ENCODE measurements at places on chromosomes 12 and 14. TPM values are rescaled to one million over a fixed set of nuclear protein-coding genes. Genes with fewer than 3 reads are reported as not detected.

Gene ISM2
- total RNA-seq, result not detected

Gene CCDC88C
- 0.30 TPM for total RNA-seq

Gene TAMALIN
- total RNA-seq, result 0.17 TPM

Gene FAM186B
- total RNA-seq, result 0.22 TPM

Gene TCL1B
- not detected for total RNA-seq

Gene SOAT2
- total RNA-seq, result 0.32 TPM

- H3K4me3 ChIP-seq, result no peak overlapping the region
- no peak overlapping the region for H3K27ac ChIP-seq
- peaks cover 11% of the 10 kb centered on the region for H3K36me3 ChIP-seq
- H3K4me1 ChIP-seq, result no peaks in the 10 kb centered on the region
- no peaks in the 10 kb centered on the region for H3K27me3 ChIP-seq
- DNase-seq, result peak; percentile 38
Observed at GRCh38 chr12:92827836-92828431, 101.2 kb downstream of the EEA1 start.

GRCh38 chr14:64185184-64185583, 109.0 kb downstream of the ESR2 start:
- no peak overlapping the region for H3K4me3 ChIP-seq
- H3K27me3 ChIP-seq, result no peaks in the 10 kb centered on the region
- no peaks in the 10 kb centered on the region for H3K36me3 ChIP-seq
